Karpas-422 (cell line): ENCODE measurements at places on chromosomes 5 and 9. TPM values are rescaled to one million over a fixed set of nuclear protein-coding genes. Genes with fewer than 3 reads are reported as not detected.

- H3K4me3 ChIP-seq: no peak overlapping the region
- H3K27ac ChIP-seq: no peak overlapping the region
- H3K4me1 ChIP-seq: peaks cover 2% of the 10 kb centered on the region
- no peaks in the 10 kb centered on the region for H3K36me3 ChIP-seq
These were observed 16.1 kb downstream of the C9orf50 start for GRCh38 chr9:129604766-129605163.

DNA sequence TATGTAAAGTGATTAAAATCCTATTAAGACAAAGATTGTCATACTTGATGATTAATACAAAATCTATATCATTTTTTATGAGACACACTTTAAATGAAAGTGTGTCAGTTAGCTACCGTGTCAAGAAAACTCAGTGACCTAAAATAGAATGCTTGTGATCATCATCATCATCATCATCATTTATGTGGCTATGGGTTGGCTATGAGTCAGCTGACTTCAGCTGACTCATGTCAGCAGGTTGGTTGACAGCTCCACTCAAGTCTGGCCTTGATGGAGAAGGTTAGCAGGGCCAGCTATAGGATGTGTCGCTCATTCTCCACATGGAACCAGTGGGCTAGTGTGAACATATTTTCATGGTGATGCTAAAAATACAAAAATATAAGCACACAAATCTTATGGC, 43.8 kb upstream of the ZNF300 start:
- 0 out of 2 replicates have a peak, but pooled peaks cover 3% of the 10 kb centered on the region for H3K36me3 ChIP-seq
- H3K4me1 ChIP-seq: no peaks in the 10 kb centered on the region
- H3K4me3 ChIP-seq: no peak overlapping the region
- 0 out of 2 replicates have a peak, but pooled peaks cover 2% of the 10 kb centered on the region for H3K27me3 ChIP-seq
- no peak overlapping the region for H3K27ac ChIP-seq

- no peaks in the 10 kb centered on the region for H3K4me1 ChIP-seq
- DNase-seq: no peak
- no peak overlapping the region for H3K27ac ChIP-seq
These were observed 467.3 kb upstream of the CLINT1 start for GRCh38 chr5:158326256-158326655.

PCDHGB6 gene
- 5.5 and 8.8 TPM in 2 replicates for total RNA-seq

DNA sequence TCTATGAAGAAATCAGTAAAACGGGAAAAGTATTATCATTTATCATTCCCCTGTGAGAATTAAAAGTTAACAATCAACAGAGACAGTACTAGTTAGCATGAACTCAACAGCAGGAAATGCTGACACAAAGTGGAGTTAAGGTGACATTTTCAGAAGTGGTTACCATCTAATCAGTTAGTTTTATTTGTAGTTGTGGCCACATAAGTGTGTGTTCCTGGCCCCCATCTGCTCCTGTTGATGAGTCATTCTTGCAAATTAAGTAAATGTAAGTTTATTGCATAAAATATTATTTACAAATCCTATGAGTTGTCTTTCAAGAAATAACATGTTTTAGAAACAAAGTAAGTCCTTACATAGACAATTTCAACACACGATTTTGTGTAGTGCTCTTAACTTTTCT, 8.9 kb upstream of the BNC2 start:
- no peak overlapping the region for H3K4me3 ChIP-seq
- no peaks in the 10 kb centered on the region for H3K36me3 ChIP-seq
- no peak overlapping the region for H3K27ac ChIP-seq

- H3K27me3 ChIP-seq: no peaks in the 10 kb centered on the region
- no peaks in the 10 kb centered on the region for H3K36me3 ChIP-seq
- peak overlapping the region; percentile 83 for H3K27ac ChIP-seq
These were observed 61.8 kb upstream of the ARAP3 start for GRCh38 chr5:141743866-141744272.

MAPKAP1 gene
- 62.8 and 85.1 TPM in 2 replicates for total RNA-seq

DNA sequence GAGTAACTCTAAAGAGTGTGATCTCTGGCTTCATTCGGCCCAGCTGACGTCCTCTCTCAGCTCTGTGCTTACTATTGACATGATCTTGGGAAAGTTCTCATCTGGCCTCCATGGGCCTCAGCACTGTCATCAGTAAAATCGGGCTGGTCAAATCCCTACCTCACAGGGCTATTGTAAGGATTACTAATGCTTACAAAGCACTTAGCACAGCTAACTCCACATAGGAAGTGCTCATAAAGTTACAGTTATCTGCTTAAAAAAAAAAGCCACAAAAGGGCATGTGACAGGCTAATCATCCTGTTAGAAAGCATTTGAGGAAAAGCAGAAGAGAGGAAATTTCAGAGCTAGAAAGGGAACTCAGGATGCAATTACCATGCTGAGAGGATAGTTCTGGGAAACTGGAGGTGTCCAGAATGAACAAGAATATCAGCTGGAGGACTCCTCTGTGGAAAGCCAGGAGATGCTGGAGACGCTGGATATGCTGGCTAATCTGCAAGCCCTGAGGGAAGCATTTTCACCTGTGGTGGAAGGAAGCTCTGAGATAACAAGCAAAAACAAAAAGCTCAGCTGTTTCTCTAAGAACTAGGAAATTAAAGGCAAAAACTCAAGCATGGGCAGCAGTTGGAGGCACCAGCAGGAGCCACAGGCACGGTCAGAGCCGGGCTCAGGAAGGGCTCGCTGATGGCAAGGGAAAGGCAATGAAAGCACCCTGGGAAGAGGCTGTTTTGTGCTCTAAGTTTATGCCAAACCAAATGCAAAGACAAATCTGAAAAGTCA, 4.4 kb upstream of the BHMT start:
- no peak overlapping the region for H3K27ac ChIP-seq
- H3K4me3 ChIP-seq: no peak overlapping the region
- H3K36me3 ChIP-seq: no peaks in the 10 kb centered on the region
- no peak for DNase-seq

DNA sequence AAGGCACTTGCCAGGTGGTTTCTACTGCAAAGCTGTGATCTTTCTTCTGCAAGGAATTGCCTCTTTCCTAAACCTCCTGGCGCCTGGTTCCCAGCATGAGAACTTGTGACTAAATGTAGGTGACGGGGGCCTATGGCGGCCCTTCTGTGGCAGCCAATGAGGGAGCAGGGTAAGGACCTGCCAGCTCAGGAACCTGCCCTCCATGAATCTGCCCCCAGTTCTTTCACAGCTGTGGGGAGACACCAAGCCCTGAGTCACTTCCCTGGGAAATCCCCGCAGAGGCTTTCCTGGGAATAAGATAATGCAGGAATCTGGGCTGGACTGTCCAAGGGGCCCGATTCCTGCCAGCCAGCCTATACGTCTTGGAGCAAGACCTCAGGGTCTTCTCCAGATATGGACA, 56.7 kb upstream of the CTNNA1 start:
- no peaks in the 10 kb centered on the region for H3K36me3 ChIP-seq
- H3K27me3 ChIP-seq: no peaks in the 10 kb centered on the region
- no peak overlapping the region for H3K4me3 ChIP-seq
- no peak for DNase-seq
- H3K27ac ChIP-seq: no peak overlapping the region

CBY3 gene
- not detected in 2 replicates for total RNA-seq

IRX1 gene
- not detected in 2 replicates for total RNA-seq

DNA sequence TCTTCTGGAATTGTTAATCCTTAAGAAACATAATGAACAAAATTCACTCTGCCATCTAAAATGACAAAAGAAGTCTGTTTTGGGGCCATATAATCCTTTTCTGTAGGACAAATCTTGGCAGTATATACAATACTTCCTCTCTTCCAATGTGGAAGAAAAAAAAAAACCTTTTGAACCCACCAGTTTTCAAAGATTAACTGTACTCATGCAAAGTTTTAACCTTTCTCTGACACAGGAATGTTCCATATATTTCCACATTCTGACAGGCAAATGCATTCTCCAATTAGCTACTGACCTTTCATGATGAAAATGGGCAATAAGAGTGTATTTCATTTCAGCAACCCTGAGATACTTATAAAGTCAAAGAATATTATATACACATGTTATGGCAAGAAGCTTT, 65.4 kb downstream of the RNF130 start:
- H3K27me3 ChIP-seq: no peaks in the 10 kb centered on the region
- H3K27ac ChIP-seq: no peak overlapping the region
- no peak overlapping the region for H3K4me3 ChIP-seq
- no peaks in the 10 kb centered on the region for H3K4me1 ChIP-seq
- no peaks in the 10 kb centered on the region for H3K36me3 ChIP-seq

DNA sequence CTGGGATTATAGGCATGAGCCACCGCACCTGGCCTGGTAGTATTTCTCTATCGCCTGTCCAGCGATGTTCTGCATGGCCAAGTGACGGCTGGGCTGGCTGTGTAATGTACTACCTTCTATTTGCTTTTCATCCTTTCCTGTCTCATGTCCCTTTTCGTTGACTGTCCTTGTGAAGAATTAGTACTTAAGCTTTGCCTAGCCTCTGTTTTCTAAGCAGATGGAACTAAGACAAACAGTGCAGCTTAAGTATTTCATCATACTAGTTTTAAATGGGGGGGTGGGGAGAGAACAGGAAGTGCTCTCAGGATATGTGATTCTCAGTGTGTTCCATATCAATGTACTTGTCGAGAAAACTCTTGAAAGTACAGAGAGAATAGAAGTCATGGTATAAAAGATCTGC, 31.7 kb upstream of the CCL21 start:
- H3K36me3 ChIP-seq: no peaks in the 10 kb centered on the region
- no peaks in the 10 kb centered on the region for H3K27me3 ChIP-seq
- no peak for DNase-seq

GOLM1 gene
- total RNA-seq: not detected in 2 replicates

SLC46A2 gene
- total RNA-seq: not detected in 2 replicates

CDH9 gene
- total RNA-seq: not detected in 2 replicates

NUTM2G gene
- not detected in 2 replicates for total RNA-seq

- H3K27ac ChIP-seq: peak overlapping the region; percentile 81
- peaks cover 24% of the 10 kb centered on the region for H3K4me1 ChIP-seq
- peaks cover 34% of the 10 kb centered on the region; the same call in 1 of the 2 replicates for H3K36me3 ChIP-seq
These were observed 1.6 kb downstream of the SKP1 start for GRCh38 chr5:134174841-134175839.

ALDH1A1 gene
- not detected in 2 replicates for total RNA-seq

- peaks cover 10% of the 10 kb centered on the region for H3K4me1 ChIP-seq
- no peak overlapping the region for H3K27ac ChIP-seq
- DNase-seq: peak; percentile 61
- no peaks in the 10 kb centered on the region for H3K36me3 ChIP-seq
These were observed 45.6 kb upstream of the SLC30A5 start for GRCh38 chr5:69048230-69048629.

NR5A1 gene
- total RNA-seq: not detected in 2 replicates

DNA sequence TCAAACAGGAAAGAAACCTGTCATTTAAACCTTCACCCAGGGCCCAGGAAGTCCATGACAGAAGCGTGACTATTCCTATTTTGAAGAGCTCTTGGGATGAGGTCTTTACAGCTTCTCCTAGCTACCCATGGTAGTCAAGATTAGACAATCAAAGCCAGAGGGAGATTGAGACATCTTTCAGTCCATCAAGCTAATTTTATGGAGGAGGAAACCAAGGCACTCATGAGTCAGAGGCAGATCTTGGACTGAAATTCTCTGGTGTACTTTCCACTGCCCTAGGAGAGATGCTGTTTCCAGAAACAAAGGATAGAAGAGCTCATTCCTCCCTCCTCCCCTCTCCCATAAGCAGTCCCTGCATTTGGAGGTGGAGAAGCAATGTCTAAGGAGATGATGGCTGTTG, 9.2 kb downstream of the TNFSF8 start:
- H3K4me3 ChIP-seq: no peak overlapping the region
- no peak for DNase-seq

DNA sequence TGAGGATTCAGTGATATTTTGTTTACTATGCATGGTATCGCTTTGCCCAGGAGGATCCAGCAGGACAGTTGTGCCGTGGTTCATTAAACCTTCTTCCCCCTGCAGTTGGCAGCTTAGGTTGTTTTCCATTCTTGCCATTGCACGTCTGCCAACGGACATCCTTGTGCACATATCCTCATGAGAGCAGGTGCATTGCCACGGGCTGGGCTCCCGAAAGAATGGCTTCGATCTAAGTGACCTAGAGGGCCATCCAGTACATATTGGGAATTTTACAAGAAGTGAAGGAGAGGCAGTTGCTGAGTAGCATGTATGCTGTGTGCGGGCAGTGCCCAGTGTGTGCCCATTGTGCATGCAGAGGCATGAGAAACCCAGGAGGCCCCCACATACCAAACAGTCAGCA, 22.1 kb downstream of the HRH2 start:
- H3K36me3 ChIP-seq: no peaks in the 10 kb centered on the region
- H3K27ac ChIP-seq: no peak overlapping the region
- DNase-seq: no peak
- H3K4me3 ChIP-seq: no peak overlapping the region
- H3K4me1 ChIP-seq: no peaks in the 10 kb centered on the region

ECSCR gene
- not detected in 2 replicates for total RNA-seq

- H3K27me3 ChIP-seq: no peaks in the 10 kb centered on the region
- no peak overlapping the region for H3K4me3 ChIP-seq
- no peak overlapping the region for H3K27ac ChIP-seq
- H3K36me3 ChIP-seq: no peaks in the 10 kb centered on the region
- H3K4me1 ChIP-seq: peaks cover 14% of the 10 kb centered on the region
These were observed 76.0 kb downstream of the DAB2IP start for GRCh38 chr9:121727295-121728020.

FAM151B gene
- 0.36 and 0.60 TPM in 2 replicates for total RNA-seq

GRCh38 chr5:94793816-94794198, 175.3 kb downstream of the SLF1 start:
- no peak overlapping the region for H3K27ac ChIP-seq
- DNase-seq: no peak
- H3K4me3 ChIP-seq: no peak overlapping the region
- H3K36me3 ChIP-seq: no peaks in the 10 kb centered on the region
- H3K4me1 ChIP-seq: no peaks in the 10 kb centered on the region

- no peaks in the 10 kb centered on the region for H3K36me3 ChIP-seq
- H3K27me3 ChIP-seq: no peaks in the 10 kb centered on the region
- H3K27ac ChIP-seq: no peak overlapping the region
These were observed 36.0 kb downstream of the TLX3 start for GRCh38 chr5:171344936-171345608.

- peak; percentile 82 for DNase-seq
- H3K27ac ChIP-seq: no peak overlapping the region
- H3K36me3 ChIP-seq: no peaks in the 10 kb centered on the region
- H3K4me3 ChIP-seq: no peak overlapping the region
These were observed 55.3 kb upstream of the IL17B start for GRCh38 chr5:149434162-149435014.

DNA sequence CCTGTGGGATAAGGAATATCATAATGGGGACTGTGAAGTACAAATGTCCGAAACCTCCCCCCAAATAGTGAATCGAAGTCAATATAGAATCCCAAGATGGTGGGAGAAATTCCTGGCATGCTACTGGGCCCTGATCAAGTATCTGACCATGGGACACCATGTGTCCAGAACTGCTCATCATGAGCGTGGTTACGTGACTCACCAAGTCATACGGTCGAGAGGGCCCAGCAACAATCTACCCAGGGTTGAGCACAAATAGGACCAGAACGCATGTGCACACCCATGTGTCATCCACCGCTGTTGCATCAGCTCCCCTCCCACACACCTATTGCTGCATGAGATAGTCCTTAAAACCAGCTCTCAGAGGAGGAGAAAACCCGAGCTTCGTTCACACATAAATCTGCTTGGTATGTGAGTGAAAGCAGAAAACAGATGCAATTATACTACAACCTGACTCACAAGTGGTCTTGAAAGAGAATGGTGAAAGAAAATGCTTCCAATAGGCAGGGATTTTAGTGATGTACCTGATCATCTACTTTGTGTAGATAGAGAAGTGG, 353.2 kb downstream of the CWC27 start:
- no peak for DNase-seq
- H3K36me3 ChIP-seq: no peaks in the 10 kb centered on the region
- no peaks in the 10 kb centered on the region for H3K27me3 ChIP-seq
- no peak overlapping the region for H3K27ac ChIP-seq
- H3K4me1 ChIP-seq: no peaks in the 10 kb centered on the region
- H3K4me3 ChIP-seq: no peak overlapping the region
